ENCODE measurements at places on chromosomes 4 and X. TPM values are rescaled to one million over a fixed set of nuclear protein-coding genes. Genes with fewer than 3 reads are reported as not detected.
A peak's percentile ranks its signal among the peaks of the same experiment; 100 is the strongest.

KIAA1210 gene
- total RNA-seq = not detected

DNA sequence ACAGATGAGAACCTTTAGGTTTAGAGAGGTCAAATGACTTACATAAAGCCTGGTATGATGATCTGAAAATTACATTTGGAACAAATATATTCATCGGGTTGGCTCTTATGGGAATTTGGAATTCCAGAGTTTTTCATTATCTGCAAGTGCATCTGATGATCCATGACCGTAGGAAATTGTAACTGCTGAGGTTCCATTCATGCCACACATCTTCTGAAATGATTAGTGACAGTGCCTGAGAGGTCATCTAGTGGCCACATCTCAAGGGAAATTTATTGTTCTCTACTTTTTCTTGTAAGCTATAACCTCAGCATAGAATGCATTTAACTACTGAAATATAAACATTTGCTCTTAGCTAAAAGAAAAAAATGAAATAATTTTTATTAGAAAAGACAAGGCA lies 105.8 kb upstream of the NWD2 start:
- no peak for DNase-seq

HEPH gene
- 143 TPM for total RNA-seq

GSX2 gene
- not detected for total RNA-seq

GRCh38 chr4:12723849-12724447 lies 760.2 kb downstream of the RAB28 start:
- DNase-seq = no peak

- DNase-seq = no peak
Measured at GRCh38 chr4:142242156-142242555, 603.9 kb downstream of the INPP4B start.

DNA sequence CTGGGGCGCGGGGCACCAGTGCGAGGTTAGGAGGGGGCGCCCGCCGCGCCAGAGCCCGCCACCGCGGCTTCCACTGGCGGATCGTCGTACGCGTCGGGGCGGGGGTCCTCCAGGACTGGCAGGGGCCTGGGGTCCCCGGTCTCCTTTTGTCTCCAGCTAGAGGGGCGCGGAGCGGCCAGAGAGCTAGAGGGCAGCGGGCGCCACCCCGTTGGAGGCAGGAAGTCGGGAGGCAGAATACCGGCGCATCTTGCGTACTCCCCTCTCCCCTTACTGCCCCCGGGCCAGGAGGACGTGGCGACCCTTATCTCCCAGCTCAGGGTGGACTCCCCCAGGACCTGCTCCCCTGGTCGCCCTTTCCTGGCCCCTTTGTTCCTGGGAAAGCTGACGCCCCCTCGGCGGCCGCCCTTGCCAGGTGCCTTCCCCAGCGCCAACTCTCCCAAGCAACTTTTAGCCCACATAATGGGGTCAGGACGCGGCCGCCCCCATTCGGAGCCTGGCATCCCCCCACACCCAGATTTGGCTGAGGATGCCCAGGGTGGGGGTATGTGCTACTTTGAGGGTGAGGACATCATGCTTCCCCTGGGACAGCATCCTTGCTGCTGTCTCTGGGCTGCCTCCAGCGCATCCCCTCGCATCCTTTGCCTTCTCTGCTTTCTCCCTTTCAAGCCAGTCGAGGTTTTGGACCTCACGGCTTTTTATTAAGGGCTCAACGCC lies 933 bp downstream of the CNKSR2 start:
- no peak for DNase-seq

DNA sequence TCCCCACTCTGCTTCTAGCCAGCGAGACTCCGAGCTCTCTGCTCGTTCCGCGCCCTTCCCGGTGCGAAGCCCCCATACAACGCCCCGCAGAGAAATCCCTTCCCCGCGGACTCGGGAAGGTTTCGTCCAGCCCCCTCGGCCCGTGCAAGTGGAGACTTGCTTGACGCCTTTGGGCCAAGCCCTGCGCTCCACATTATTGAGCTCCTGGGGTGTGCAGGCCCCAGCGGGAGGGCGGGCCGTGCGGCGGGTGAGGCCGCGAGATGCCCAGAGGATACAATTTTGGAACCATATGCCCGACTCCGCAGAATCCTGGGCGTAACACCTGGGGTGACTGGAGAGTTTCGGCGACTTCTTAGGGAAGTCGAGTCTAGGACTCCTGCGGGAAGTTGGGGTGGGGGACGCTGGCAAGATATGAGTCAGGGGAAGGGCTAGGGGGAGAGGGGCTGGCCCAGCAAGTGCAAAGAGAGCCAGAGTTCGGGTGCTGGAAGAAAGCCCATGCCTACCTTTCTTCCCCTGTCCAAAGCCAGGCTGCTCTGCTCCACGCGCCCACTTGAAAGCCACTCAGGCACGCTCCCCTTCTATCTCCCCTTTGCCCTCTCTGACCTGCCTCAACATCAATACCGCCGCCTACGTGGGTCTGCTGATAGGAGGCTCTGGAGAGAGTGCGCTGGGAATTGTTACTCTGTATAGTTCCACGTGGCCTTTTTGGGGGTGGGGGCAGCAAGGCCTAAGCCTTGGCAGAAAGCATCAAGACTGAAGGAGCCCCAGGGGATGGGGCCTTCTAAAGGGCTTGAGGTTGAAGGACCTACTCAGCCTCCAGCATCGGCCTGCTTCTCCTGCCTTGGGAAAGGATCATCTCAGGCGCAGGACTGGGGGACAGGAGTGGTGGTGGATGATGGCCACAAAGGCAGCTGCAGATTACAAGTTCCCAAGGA lies 1.2 kb upstream of the ELF4 start:
- peak; percentile 31 for DNase-seq

- DNase-seq = no peak
Measured at GRCh38 chr4:37946503-37947179, 13.6 kb upstream of the PTTG2 start.

DNA sequence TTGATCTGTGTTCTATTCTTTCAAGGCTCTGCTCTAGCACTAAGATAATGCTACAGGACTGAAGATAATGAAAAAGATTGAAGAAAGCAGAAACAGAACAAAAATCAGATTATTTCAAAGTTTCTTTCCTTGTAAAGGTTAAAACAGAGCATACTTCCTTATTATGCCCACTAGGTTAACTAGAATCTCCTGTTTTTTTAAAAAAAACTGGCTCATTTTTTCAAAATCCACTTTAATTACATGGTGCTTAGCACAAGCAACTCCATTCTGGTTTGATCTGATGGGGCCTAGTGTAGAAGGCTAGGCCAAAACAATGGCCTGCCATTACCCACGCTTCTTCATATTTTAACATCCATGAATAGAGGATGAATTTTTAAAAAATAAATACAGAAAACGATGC lies 1.2 kb upstream of the UBA6 start:
- no peak for DNase-seq

- DNase-seq = no peak
Measured at GRCh38 chrX:73561801-73562200, 1.2 kb upstream of the CHIC1 start.

GRCh38 chr4:86302251-86302650 lies 57.6 kb downstream of the MAPK10 start:
- DNase-seq = peak; percentile 22

DNA sequence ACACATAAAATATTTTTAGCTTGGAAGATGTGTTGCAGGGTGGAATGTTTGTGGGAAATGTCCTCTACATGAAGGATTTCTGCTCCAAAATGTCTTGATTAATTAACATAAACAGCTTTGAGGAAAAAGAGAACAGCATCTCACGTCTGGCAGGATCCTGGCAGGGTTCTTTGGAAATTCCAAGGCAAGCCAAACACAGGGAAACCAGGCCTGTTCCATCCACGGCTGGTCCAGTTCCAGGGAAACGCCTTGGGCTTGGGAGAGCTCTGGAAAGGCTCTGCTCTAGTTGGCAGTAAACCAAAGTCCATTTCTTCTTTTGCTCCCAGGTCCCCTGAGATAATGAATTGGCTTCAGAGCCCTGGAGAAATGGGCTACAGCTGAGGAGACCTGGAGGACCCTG lies 42.4 kb upstream of the GAB1 start:
- DNase-seq = peak; percentile 78

DNA sequence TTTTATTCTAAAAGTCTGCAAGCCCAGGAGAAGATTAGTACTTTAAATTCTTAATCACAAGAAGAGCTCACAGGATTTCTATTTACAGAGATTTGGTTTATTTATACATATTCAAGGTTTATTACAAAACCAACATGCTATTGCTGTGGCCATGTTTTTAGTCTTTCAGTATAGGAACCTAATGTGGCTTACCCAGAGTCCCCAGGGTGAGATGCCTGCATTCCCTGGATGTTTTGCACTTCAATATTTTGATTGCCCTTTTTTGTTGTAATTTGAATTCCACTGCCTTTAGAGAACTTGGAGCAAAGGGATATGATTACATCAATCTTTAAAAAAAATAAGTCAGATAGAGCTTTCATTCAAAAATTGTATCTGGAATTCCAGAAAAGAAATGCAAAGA lies 146.0 kb upstream of the FRMPD4 start:
- DNase-seq = no peak

DNA sequence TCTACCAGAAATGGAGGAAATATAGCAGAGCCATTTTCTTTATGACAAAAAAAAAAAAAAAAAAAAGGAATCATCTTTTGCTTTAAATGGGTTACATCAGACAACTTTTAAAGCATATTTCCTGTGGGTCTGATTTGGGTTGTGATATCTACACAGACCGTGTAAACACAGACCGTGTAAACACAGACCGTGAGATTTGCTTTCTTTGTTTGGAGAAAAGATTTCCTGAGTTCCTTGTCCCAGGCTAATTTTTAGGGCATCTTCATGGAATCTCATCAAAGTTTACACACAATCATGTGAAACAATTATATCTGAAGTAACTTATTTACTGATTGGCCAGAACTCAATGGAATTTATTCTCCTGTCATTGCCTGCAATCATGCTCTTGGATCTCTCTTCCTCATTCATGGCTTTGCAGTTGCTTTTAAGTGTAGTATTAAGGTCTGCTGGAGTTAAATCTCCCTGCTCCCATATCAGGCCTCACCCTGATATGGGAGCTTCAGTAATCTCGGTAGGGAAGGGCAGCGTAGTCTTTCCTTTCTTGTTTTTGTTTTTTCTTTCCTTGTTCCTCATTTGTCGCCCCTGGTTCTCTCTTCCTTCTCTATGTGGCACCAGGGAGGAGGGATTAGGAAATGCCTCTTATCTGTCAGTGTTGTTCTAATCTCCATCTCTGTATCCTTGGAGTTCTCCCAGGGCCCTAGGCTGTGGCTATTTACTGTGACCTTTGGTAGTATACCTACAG lies 248.6 kb upstream of the JADE1 start:
- DNase-seq = no peak

GRCh38 chr4:4647041-4647440 lies 105.2 kb upstream of the STX18 start:
- no peak for DNase-seq

DNA sequence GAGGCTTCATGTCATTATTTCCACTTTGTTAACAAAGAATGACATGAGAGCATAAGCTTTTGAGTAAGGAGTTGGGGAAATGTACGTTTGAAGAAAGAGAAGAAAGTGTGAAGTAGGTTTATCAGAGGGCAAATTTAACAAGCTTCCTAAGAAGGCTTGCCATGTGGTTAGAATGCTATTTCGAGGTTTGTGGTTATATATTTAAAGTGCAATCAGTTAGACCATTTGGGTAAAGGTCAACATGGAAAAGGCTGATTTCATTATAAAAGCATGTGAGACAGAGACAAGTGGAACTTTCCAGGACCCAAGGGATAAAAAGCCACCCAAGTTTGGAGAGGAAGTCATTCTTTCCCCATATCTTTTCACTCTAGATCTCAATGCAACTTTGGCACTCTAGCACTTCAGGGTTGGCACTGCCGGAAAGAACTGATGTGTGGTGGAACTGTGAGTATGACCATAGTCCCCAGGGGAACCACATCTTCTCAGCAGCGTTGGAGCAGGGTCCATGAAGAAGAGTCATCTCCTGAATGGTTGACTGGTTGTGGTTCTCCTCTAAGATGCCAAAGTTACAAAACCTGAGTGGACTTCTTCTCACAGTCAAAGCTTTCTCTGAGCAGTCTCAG lies 529.9 kb downstream of the MID1IP1 start:
- no peak for DNase-seq
